Vein endothelial cell (primary cell): ENCODE measurements at places on chromosomes 3 and 15. TPM values are rescaled to one million over a fixed set of nuclear protein-coding genes. Genes with fewer than 3 reads are reported as not detected.

The DOCK3 gene
- total RNA-seq = under 0.01 and 0.19 TPM in 2 replicates

The MAP6D1 gene
- 2.9 and 3.7 TPM in 2 replicates for total RNA-seq

The LRRC31 gene
- not detected in 2 replicates for total RNA-seq

The ZNF592 gene
- total RNA-seq = 16.2 and 18.0 TPM in 2 replicates

The C3orf52 gene
- 5.9 and 6.4 TPM in 2 replicates for total RNA-seq

The PIGZ gene
- total RNA-seq = 6.0 and 6.2 TPM in 2 replicates

The NR2E3 gene
- 0.19 TPM in 1 of 2 replicates, not detected in the other for total RNA-seq

The GOLGA8O gene
- 0.67 TPM in 1 of 2 replicates, not detected in the other for total RNA-seq

The CATSPER2 gene
- 0.48 and 1.6 TPM in 2 replicates for total RNA-seq

The GHRL gene
- 0.33 TPM in 1 of 2 replicates, not detected in the other for total RNA-seq

The GATA2 gene
- total RNA-seq = 30.1 and 51.0 TPM in 2 replicates

The BRK1 gene
- total RNA-seq = 136 and 167 TPM in 2 replicates

The GOLGA8J gene
- not detected in 2 replicates for total RNA-seq

The UBL7 gene
- 30.8 and 42.5 TPM in 2 replicates for total RNA-seq

The APBA2 gene
- total RNA-seq = 19.0 and 24.2 TPM in 2 replicates

The ADCY5 gene
- not detected in 2 replicates for total RNA-seq

The RBM6 gene
- total RNA-seq = 46.1 and 58.1 TPM in 2 replicates

The CHDH gene
- total RNA-seq = 0.10 TPM in 1 of 2 replicates, not detected in the other

The AGBL1 gene
- total RNA-seq = under 0.01 TPM in 1 of 2 replicates, not detected in the other

The ISLR gene
- total RNA-seq = under 0.01 and 0.76 TPM in 2 replicates

The XRN1 gene
- 36.9 and 43.1 TPM in 2 replicates for total RNA-seq

The SNX22 gene
- under 0.01 and 0.57 TPM in 2 replicates for total RNA-seq

The COX17 gene
- total RNA-seq = 8.9 and 10.5 TPM in 2 replicates

The C3orf70 gene
- total RNA-seq = 0.33 and 0.67 TPM in 2 replicates

The CHRNA7 gene
- 0.33 and 1.4 TPM in 2 replicates for total RNA-seq

The DAZL gene
- total RNA-seq = not detected in 2 replicates

The SPATA12 gene
- total RNA-seq = 0.33 and 0.48 TPM in 2 replicates

The POPDC2 gene
- total RNA-seq = 0.33 and 0.48 TPM in 2 replicates

The PSTPIP1 gene
- not detected in 2 replicates for total RNA-seq

The GRM7 gene
- under 0.01 and 1.3 TPM in 2 replicates for total RNA-seq

The CASR gene
- under 0.01 TPM in 1 of 2 replicates, not detected in the other for total RNA-seq

The SLITRK3 gene
- total RNA-seq = not detected in 2 replicates

The SLC38A3 gene
- not detected in 2 replicates for total RNA-seq

The CFAP100 gene
- total RNA-seq = not detected in 2 replicates

The NOX5 gene
- 0.33 TPM in 1 of 2 replicates, not detected in the other for total RNA-seq

The GNAT1 gene
- not detected in 2 replicates for total RNA-seq

The RLBP1 gene
- not detected in 2 replicates for total RNA-seq

The FHIT gene
- 1.4 and 2.9 TPM in 2 replicates for total RNA-seq

The LSAMP gene
- 0.10 and 0.33 TPM in 2 replicates for total RNA-seq

The ALS2CL gene
- 8.8 and 11.1 TPM in 2 replicates for total RNA-seq

The RTP3 gene
- not detected in 2 replicates for total RNA-seq

The TTC14 gene
- total RNA-seq = 25.2 and 35.3 TPM in 2 replicates

The CDHR4 gene
- total RNA-seq = not detected in 2 replicates

The CHRD gene
- under 0.01 and 0.19 TPM in 2 replicates for total RNA-seq

The SNTN gene
- not detected in 2 replicates for total RNA-seq

The CTXN2 gene
- not detected in 2 replicates for total RNA-seq

The VWA5B2 gene
- total RNA-seq = under 0.01 and 0.10 TPM in 2 replicates

The DYNC1LI1 gene
- 31.7 and 55.6 TPM in 2 replicates for total RNA-seq

The GABRG3 gene
- not detected in 2 replicates for total RNA-seq

The FBN1 gene
- total RNA-seq = 103 and 127 TPM in 2 replicates

The ZDHHC19 gene
- not detected in 2 replicates for total RNA-seq

The STRC gene
- total RNA-seq = not detected in 2 replicates

The FEZF2 gene
- not detected in 2 replicates for total RNA-seq
